Occipital lobe (tissue), 3 donors: ENCODE measurements at places on chromosomes 3 and 15. TPM values are rescaled to one million over a fixed set of nuclear protein-coding genes. Genes with fewer than 3 reads are reported as not detected.

GRCh38 chr15:83871808-83872559, 218.1 kb downstream of the ADAMTSL3 start:
- DNase-seq, result no peak

- no peak for DNase-seq
These were observed 27.9 kb downstream of the PLCL2 start for GRCh38 chr3:16912400-16913263.

- no peak for DNase-seq
These were observed 491.7 kb downstream of the ZIC1 start for GRCh38 chr3:147900851-147901250.

GRCh38 chr15:92924216-92924615, 24.1 kb downstream of the CHD2 start:
- DNase-seq, result no peak

DNA sequence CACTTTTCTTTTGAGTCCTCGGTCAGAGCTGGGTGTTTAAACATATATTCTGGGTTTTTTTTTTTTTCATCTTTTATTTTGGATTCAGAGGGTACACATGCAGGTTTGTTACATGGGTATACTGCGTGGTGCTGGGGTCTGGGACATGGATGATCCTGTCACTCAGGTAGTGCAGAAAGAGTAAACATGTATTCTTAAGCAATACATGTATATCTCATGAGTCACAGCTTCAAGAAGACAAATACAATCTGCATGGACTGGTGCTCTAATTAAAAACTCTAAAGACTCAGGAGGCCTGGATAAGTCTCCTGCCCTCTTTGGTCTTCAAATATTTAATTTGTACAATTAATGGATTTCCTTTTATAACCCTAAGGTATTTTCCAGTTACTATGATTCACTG, 50.6 kb upstream of the PHLDB2 start:
- no peak for DNase-seq

GRCh38 chr15:48664436-48664835, 18.9 kb upstream of the FBN1 start:
- no peak for DNase-seq

DNA sequence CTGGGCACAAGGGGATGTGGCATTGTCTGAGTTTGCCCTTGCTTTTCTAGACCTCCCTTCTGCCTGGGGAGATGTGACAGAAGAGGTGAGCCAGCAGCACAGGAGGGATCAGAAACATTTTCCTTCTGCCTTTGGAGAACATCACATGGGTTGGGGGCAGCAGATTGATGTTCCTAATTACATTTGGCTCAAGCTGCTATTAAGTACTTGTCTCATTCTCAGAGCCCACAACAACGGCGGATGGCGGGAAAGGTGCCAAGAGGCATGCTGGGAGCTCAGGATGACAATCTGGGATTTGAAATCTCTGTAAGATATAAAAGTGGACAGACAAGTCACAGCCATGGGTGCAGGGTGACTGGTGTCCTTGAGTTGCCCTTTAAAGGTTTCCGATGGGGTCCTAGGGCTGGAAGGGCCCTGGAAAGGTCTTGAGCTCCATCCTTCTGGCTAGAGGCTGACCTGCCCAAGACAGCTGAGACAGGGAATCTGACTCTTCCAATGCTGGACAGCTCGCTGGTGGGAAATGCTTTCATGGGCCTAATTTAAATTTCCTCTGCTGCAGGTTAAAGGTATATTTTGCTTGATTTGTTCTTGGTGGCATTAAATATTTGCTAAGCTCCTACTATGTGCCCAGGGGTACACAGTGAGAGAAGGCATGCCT, 2.4 kb upstream of the CORO2B start:
- DNase-seq, result no peak

DNA sequence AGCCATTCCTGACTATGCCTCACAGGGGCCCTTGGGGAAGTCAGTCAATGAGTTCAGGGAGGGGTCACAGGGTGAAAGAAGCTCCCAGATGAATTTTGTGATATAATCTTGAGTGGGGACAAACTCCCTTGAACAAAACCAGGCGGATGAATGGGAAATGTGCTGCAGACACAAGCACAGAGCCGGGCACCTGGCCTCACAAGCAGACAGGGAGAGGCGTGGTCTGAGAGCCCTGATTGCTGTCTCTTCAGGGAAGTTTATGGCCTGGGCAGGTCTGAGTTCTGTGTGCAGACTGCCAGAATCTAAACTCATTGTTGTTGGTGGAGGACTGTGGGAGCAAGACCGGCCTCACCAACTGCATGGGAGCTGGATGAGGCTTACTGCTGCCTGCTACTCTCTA, 591.8 kb downstream of the EPHA3 start:
- no peak for DNase-seq

GRCh38 chr3:73490453-73491286, 134.1 kb downstream of the PDZRN3 start:
- DNase-seq, result no peak

DNA sequence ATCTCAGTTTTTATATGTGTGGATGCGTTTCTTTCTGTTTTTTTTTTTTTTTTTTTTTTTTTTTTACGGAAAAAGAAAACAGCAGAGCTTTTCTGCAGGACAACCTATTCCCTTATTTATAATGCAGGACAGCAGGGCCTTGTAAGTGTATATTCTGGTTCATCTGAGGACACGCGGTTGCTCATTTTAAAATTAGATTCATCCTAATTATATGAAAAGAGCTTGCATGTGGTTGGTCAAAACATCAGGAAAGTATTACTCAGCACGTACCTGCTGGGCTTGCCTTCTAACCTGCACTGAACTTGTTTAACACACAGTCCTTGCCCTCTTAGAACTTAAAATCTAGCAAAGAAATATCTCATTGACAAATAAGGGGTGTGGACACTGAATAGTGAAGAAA, 13.5 kb downstream of the THRB start:
- DNase-seq, result no peak

GRCh38 chr15:80512726-80513660, 108.8 kb downstream of the ARNT2 start:
- DNase-seq, result no peak

OSBPL10 gene
- total RNA-seq, result 14.0 TPM

IL17RE gene
- total RNA-seq, result not detected

FBXW12 gene
- 2.5 TPM for total RNA-seq

NMNAT3 gene
- 2.3 TPM for total RNA-seq

AP3B2 gene
- total RNA-seq, result 52.9 TPM

CCDC54 gene
- 0.16 TPM for total RNA-seq

NANOGP8 gene
- total RNA-seq, result not detected

RTP3 gene
- not detected for total RNA-seq

ANKRD34C gene
- not detected for total RNA-seq
